T-helper 22 cell (primary cell): ENCODE measurements at places on chromosomes 16 and 17.

DNA sequence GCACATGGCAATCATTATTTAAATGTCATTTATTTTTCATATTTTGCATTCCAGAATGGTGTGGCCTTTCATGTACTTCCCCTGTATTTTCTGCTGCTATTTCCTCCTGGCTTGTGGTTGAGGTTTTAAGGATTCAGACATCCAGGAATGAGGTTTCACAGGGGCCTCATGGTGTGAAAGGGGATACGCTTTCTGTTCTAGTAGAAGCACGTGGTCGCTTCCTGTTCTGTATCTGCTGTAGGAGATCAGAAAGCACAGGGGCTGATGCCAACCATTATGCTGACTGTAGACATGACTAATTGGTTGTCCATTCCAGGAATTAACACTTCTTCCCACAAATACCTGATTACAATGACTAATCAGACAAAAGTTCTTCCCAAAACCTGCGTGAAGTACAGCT lies 405.9 kb downstream of the SHISA9 start:
- no peak for DNase-seq

- no peak for DNase-seq
Observed at GRCh38 chr16:57355898-57356414, 2.6 kb upstream of the CCL22 start.

DNA sequence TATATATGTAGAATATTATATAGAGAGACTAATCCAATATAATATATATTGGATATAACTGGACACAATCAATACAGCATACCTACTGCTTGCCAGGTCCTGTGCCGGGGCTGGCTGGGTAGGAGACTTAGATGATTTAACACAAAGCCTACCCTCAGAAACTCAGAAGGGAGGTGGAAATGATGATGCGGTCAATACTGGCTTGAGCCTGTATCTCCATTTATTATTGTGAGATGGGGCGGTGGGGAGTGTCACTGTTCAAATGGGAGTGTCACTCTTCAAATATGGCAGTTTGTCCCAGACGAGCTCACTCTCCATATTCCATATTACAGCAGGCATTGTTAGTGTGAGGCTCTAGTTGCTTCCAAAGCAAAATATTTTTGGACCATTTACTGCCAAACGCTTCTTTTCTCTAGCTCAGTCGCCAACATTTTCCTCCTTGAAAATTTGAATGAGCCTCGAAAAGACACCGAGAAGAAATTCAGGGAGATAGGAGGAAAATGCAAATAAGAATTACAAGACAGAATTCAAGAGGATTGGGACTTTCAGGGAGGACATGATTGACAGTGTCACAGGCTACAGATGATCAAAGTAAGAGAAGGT lies 70.7 kb downstream of the WSCD1 start:
- no peak for DNase-seq

GRCh38 chr17:48244121-48244711 lies 136.7 kb downstream of the SNX11 start:
- no peak for DNase-seq

DNA sequence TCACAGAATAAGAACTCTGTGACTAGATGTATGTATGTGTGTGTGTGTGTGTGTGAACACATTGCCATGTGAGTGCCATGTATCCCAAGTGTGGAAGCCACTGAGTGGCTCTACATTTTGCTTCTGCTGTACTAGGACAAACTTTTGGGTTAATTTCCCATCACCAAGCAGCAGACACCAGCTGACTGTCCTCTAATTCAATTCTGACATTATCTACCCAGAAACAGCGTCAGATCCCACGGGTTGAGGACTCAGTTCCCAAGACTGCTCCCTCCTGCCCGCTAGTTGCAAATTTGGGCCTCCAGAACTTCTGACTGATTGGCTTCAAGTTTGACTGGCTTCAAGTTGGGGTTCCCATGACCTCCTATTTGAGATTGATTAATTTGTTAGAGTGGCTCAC lies 29.2 kb downstream of the HS3ST2 start:
- no peak for DNase-seq

GRCh38 chr16:47734081-47734857 lies 273.1 kb downstream of the PHKB start:
- DNase-seq = no peak

DNA sequence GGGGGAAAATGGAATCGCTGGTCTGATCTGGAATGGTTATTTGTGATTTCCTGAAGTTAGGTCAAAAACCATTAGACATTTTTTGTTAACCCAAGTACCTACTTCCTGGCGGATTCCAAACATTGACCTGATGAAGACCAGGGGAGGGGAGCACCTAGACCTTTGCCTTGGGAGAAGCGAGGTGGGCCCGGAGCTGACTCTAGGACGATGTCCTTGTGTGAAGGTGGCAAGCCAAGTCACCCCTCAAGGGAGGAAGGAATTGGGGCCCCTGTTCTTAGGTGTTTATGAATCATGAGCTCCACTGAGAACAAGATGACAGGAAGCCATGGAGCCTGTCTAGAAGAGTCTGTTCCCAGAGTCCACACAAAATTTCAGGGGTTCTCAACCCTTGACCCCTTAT lies 204.9 kb upstream of the FOXF1 start:
- no peak for DNase-seq

DNA sequence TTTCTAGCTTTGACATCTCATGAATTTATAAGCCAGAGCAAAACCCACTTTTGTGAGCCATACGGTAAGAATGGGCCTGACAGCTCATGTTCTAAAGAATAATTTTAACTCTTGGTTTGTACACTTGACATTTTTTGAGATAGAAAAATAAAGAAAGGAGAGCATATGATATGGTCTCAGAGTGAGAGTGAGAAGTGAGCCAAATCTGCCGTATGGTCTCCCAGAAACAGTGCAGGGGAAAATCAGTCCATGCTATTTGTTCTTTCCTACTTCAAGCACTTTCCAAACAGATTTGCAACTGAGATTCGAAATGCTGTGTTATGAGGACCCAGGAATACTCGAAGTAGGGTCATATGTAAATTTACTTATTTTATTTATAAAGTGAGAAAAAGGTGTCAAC lies 20.9 kb downstream of the SMIM36 start:
- DNase-seq = no peak

DNA sequence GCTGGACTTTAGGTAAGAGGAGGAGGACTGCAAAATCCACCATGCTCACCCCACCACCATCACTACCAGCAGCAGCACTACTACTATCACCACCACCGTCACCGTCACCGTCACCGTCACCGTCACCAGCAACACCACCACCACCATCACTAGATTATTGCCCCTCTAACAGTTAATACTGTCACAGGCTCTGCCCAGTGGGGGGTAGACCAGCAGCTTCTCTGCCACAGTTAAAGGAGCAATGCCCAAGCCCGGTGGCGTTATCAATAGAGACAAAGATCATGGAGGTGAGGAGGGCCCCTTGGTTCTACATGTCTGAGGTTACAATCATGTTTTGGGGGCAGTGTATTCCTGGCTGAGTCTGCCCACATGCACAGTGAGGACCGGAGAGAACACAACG lies 184.4 kb upstream of the DYNLRB2 start:
- DNase-seq = no peak

- DNase-seq = no peak
Observed at GRCh38 chr17:862582-862981, 80.4 kb downstream of the MRM3 start.

DNA sequence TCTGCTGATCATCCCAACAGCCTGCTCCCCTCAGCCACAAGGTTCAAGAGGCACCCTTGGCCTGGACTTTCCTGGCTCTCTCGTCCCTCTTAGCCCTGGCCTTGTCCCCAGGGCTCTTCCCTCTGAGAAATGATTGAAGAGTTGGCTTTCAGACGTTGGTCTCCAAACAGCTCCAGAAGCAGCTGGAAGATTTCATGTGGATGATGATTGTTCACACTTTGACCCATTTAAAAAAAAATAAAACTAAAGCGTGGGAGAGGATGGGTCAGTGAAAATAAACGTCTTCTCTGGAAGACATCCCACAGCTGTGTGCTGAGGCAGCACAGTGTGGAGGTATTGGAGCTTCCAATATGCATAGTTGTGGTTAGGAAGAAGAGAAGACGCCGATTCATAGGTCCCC lies 54.7 kb upstream of the CDH11 start:
- DNase-seq = no peak

DNA sequence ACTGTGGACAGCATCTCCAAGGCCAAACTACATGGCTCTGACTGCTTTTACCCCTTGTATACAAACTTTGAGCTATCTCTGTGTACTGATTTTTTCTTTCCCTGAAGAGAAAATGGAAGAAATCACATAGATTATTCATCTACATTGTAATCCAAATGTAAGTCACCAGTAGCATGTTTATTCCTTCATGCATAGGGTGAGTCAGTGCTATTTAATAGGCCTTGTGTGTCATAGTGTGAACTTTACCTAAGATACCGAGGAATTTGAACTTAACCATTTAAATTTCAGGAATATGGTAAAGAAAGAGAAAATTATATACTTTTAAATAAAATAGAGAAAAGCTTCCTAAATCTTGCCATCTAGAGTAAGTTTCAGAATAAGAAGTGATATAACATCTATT lies 16.5 kb downstream of the PHKB start:
- no peak for DNase-seq

DNA sequence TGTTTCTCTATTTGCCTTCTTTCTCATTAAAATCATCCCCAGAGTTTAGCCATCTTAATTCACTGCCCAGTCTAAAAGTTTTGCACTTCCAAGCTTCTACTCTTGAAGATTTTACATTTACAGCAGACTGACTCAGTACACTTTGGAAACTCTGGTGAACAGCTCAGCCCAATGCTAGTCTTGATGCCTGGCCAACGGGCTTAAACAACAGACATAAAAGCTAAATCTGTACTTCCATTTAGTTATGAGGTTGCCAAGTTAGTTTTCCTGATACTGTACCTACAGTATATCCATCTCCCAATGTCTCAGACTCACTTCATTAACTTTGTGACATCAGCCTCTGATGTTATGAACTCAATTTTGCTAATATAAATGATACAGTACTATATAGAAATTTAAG lies 891.8 kb upstream of the SOX9 start:
- DNase-seq = no peak

DNA sequence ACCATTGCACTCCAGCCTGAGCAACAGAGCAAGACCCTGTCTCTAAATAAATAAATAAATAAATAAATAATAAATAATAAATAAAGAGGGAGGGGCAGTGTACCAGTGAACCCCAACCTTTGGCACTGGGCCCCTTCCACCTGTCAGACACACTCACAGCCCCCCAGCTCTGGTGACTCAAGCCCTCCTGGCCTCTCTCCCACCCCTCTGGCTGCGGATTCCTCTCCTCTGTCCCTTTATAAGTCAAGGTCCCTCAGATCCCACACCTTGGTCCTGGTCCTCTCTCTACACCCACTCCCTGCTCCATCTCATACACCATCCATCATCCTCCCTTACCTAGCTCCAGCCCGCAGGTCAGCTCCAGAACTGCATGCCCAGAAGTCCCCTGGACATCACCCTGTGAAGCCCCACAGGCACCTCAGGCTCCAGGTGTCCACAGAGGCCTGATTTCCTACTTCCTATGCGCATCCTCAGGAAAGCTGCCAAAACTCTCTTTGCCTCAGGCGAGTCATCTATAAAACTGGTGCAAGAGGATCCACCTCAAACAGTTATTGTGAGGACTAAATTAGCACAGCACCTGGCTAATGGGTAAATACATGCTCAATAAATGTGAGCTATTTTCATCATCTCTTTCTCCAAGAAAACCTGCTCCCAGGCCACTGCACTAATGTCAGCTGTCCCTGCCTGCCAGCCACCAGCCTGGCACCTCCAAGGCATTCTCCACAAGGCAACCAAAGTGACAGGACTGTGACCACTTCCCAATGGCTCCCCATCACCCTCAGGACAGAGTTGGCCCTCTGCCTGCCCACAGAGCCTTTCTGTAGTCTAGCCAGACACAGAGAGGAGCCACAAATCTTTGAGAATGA lies 46.8 kb downstream of the BEAN1 start:
- DNase-seq = no peak

DNA sequence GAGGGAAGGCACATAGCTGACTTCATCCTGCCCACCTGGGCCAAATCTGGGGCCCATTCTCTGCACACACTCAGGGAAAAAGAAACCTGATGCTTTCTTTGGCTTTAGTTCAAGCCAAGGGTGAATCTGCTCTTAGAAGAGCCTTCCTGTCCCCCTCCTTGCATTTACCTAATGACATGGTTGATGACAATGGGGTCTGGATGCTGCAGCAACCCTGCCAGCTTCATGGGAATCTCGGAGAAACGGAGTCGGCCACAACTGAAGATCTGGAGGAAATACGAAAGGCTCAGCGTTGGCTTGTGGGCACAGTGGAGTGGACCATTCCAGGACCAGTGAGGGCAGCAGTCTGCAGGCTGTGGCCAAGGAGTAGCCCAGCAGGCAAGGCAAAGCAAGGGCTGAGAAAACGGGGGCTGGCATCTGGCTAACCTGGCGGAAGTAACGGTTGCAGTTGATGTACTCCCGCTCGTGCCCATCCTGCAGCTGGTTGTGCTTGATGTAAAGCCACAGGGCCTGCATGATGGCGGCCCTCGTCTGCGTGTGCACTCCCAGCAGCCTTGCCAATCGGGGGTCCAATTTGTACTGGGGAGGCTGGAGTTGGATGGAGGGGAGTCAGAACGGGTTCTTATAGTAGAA lies 6.4 kb upstream of the FTSJ3 start:
- DNase-seq = no peak

DNA sequence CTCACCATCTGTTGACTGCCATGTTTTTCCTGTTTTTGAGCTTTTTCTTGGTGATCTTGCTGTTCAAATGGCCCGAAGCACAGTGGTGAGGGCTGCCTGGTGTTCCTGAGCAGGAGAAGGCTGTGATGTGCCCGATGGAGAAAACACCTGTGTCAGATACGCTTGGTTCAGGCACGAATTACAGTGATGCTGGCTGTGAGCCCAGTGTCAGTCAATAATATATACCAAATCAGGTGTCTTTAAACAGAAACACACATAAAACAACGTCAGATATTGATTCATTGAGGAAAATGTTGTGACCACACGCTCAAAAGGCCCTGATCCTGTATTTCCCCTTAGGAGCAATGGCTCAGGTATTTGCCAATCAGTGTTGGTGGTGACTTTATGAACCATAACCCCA lies 111.7 kb downstream of the SDR42E1 start:
- DNase-seq = no peak

GRCh38 chr16:51922476-51922875 lies 624.5 kb downstream of the TOX3 start:
- DNase-seq = no peak

DNA sequence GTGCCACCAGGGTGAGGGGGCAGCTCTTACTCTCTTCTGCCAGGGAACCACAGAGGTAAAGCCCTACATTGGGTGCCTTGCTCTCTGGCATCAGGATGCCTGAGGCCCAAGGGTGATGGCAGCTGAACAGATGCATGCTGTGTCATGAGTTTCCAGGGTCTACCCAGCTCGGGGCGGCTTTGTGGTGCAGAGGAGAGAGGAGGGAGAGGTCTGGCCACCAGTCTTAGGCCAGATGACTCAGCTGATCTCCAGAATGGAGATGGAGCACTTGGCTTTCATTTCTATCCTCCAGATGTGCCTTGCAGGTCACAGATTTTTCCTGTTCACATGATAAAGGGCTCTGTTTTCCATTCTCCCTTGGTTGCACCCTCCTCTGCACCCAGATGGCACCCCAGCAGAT lies 23.6 kb upstream of the USP22 start:
- DNase-seq = no peak

DNA sequence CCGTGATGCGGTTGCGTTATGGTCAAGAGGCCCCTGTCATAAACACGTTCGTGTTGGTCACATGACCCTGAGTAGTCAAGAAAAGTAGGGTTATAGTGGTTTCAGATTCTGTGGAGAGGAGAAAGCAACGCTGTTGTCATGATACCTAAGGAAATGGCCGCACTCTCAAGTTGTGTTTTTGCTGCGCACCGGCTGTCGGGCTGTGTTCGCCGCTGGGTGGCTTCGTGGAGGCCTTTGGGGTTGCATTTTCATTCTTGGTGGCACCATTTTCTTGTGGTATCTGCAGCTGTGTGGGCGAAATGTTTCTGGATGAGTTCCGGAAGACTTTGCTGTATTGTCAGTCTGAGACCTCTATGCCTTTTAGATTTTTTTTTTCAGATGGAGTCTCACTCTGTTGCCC lies 35.0 kb downstream of the DEF8 start:
- no peak for DNase-seq
